A549 treated with dexamethasone at 1 μM for 4 hours (cell line): ENCODE measurements at places on chromosomes 7 and 10. TPM values are rescaled to one million over a fixed set of nuclear protein-coding genes. Genes with fewer than 3 reads are reported as not detected.

The SERPINE1 gene
- total RNA-seq: 1,539 to 2,200 TPM (median 1,878 TPM) in 5 replicates

The CALML5 gene
- total RNA-seq: not detected in 5 replicates

The KCNMA1 gene
- 38.0 to 72.8 TPM (median 60.1 TPM) in 5 replicates for total RNA-seq

The ANKRD22 gene
- 0.25 to 0.41 TPM (median 0.29 TPM) in 5 replicates for total RNA-seq

The RELN gene
- total RNA-seq: 0.04 to 0.12 TPM (median 0.07 TPM) in 3 of 5 replicates, not detected in the others

The FKBP6 gene
- total RNA-seq: not detected in 5 replicates

The GPR26 gene
- not detected in 5 replicates for total RNA-seq

The ZNF467 gene
- 0.60 to 1.6 TPM (median 1.1 TPM) in 5 replicates for total RNA-seq

The KCP gene
- 0.07 to 0.22 TPM (median 0.15 TPM) in 5 replicates for total RNA-seq
